ENCODE measurements at places on chromosomes 11 and 22. TPM values are rescaled to one million over a fixed set of nuclear protein-coding genes. Genes with fewer than 3 reads are reported as not detected.

The NCAM1 gene
- 0.47 TPM for total RNA-seq

The HMOX1 gene
- total RNA-seq = 32.2 TPM

The SCN3B gene
- 0.14 TPM for total RNA-seq

The ST14 gene
- total RNA-seq = 13.7 TPM

The MS4A12 gene
- total RNA-seq = 0.05 TPM

GRCh38 chr11:132289590-132290256 lies 919.3 kb downstream of the NTM start:
- DNase-seq = no peak

DNA sequence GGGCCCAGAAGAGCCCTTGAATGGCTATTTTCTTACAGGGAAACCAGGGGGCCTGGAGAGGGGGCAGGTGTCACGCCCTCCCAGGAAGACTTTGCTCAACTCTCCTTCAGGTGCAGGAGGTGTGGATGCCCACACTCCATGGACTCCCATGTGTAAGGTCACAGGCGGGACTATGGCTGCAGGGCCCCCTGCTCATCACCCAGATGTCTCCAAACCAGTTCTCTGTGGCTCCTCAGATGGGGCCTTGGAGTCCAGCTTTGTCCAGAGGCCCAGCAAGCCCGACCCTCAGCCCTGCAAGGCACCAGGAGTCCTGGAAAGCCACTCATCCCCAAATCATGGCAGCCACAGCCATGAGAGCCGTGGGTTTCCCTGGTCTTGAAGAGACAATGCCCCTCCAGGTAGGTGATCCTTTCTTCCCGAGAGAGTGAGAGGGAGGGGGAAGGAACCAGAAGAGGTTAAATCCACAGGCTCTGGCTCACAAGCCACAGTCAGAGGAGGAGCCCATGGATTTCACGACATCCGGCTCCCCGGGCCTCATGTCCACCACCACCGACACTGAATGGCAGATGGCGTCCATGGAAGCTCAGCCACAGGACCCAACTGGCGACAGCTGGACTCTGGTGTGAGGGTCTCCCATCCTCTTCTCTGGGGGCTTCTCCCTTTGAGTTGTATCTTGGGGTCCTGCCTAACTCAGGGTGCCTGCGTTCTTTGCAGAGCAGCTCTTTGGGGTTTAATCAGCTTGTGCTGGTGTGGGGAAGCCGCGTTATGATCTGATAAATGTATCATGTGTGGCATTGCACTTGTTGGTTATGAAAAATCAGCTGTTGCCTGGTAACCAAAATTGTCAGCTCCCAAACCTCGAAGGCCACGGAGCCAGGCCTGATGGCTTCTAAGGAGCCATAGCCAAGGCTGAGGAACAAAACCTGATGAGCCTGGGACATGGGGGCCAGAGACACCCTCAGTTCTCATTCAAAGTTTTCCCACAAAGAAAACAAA lies 620.4 kb downstream of the BRD1 start:
- no peak for DNase-seq

DNA sequence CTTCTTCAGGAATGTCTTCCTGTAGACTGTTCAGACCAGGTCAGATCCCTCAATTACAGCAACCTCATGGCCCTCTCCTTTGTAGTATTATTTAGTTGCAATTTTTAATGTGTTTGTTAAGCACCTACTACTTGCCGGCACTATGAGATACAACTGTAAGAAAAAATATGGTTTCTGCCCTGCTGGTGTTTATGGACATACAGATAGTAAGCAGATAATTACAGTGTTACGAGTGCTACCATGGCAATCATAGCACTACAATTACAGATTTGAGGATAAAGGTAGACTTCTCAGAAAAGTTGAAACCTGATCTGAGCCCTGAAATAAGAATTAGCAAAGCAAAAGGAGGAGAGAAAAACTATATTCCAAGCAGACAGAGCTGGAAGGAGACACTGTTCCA lies 2.8 kb downstream of the LRRC51 start:
- no peak for DNase-seq

DNA sequence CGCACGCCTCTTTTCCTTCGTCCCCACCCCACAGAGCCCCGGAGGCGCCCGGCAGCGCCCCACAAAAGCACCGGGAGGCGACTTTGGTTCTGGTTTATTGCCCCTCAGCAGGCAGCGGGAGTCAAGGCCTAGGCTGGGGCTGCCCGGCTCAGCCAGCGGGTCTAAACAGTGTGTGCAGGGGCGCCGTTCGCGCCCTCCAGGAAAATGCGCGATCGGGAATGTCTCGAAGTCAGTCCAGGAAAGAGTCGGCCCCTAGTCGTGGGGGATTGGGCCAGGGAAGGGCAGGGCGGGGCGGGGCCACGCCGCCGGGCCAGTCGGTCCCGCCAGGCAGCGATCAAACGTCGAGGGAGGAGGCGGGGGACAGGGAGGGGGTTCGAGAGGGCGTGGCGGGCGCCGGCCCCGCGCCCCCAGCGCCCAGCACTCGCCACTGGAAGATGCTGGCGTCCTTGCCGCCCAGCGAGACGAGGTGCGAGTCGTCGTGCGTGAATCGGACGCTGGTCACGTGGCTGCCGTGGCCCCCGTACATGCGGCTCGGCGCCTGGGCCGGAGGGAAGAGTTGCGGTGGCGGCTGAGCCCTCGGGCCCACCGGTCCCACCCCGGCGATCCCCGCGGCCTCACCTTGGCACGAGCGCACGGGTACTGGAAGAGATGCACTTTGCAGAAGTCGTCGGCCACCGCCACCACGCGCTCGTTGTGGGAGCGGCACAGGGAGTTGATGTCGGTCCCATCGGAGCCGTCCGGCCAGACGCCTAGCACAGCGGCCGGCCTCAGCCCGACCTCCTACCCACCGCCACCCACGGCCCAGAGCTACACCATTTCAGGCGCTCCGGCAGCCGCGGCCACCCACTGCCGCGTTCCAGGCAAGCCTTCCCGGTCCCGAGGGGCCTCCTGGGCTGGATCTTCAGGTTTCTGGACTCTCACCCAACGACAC lies 741 bp upstream of the MTA2 start:
- DNase-seq = no peak

DNA sequence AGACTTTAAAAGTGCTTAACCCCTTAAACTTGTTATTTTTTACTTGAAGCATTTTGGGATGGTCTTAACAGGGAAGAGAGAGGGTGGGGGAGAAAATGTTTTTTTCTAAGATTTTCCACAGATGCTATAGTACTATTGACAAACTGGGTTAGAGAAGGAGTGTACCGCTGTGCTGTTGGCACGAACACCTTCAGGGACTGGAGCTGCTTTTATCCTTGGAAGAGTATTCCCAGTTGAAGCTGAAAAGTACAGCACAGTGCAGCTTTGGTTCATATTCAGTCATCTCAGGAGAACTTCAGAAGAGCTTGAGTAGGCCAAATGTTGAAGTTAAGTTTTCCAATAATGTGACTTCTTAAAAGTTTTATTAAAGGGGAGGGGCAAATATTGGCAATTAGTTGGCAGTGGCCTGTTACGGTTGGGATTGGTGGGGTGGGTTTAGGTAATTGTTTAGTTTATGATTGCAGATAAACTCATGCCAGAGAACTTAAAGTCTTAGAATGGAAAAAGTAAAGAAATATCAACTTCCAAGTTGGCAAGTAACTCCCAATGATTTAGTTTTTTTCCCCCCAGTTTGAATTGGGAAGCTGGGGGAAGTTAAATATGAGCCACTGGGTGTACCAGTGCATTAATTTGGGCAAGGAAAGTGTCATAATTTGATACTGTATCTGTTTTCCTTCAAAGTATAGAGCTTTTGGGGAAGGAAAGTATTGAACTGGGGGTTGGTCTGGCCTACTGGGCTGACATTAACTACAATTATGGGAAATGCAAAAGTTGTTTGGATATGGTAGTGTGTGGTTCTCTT lies 2.8 kb downstream of the MALAT1 start:
- no peak for DNase-seq

GRCh38 chr22:40714499-40715337 lies 35.4 kb downstream of the MCHR1 start:
- DNase-seq = no peak

DNA sequence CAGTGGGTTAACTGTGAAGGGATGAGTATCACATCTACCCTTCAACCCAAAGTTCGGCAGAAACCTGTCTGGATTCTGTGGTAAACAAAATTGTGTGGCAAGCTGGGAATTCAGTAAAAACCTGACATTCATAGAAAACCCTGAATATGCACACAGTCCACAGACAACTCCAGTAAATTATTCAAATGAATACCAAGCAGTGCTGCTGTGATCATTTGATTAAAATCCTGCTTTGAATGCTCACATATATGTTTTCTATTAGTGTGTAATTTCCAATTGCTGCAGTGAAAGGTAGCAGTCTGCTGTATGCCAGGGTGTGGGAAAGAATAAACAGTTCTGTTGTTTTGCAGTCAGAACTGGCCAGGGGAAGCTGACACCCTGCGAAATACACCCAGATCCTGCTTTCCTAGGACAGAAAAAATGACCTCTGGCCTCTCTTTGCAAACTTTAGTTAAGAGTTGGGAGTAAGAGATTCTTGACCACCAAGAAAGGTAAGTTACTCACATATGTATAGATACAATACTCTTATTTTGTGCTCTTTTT lies 217.8 kb downstream of the FAM76B start:
- DNase-seq = no peak

DNA sequence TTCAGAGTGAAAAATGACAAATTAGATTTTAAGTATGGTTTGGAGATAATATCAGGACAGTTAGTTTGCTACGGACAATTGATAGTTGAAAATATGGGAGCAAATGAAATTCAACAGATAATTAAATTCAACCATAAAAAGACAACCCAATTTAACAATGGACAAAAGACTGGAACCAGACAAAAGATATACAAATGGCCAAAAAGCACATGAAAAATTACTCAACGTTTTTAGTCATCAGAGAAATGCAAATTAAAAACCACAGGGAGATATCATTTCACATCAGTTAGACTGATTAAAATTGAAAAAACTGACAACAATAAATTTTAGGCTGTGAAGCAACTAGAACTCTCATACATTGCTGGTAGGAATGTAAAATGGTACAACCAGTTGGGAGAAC lies 27.2 kb downstream of the SIK2 start:
- no peak for DNase-seq

GRCh38 chr11:114891911-114892310 lies 213.6 kb downstream of the NXPE2 start:
- DNase-seq = no peak

GRCh38 chr11:73671701-73672100 lies 25.3 kb downstream of the PLEKHB1 start:
- no peak for DNase-seq

Data from thymus (tissue), 14 donors.